ENCODE measurements at places on chromosomes 7 and 10.

DNA sequence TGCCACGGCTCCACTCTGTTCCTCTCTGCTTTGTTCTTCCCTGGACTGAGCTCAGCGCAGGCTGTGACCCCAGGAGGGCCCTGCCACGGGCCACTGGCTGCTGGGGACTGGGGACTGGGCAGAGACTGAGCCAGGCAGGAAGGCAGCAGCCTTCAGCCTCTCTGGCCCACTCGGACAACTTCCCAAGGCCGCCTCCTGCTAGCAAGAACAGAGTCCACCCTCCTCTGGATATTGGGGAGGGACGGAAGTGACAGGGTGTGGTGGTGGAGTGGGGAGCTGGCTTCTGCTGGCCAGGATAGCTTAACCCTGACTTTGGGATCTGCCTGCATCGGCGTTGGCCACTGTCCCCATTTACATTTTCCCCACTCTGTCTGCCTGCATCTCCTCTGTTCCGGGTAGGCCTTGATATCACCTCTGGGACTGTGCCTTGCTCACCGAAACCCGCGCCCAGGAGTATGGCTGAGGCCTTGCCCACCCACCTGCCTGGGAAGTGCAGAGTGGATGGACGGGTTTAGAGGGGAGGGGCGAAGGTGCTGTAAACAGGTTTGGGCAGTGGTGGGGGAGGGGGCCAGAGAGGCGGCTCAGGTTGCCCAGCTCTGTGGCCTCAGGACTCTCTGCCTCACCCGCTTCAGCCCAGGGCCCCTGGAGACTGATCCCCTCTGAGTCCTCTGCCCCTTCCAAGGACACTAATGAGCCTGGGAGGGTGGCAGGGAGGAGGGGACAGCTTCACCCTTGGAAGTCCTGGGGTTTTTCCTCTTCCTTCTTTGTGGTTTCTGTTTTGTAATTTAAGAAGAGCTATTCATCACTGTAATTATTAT, 1.2 kb downstream of the CLDN4 start:
- no peak for DNase-seq

DNA sequence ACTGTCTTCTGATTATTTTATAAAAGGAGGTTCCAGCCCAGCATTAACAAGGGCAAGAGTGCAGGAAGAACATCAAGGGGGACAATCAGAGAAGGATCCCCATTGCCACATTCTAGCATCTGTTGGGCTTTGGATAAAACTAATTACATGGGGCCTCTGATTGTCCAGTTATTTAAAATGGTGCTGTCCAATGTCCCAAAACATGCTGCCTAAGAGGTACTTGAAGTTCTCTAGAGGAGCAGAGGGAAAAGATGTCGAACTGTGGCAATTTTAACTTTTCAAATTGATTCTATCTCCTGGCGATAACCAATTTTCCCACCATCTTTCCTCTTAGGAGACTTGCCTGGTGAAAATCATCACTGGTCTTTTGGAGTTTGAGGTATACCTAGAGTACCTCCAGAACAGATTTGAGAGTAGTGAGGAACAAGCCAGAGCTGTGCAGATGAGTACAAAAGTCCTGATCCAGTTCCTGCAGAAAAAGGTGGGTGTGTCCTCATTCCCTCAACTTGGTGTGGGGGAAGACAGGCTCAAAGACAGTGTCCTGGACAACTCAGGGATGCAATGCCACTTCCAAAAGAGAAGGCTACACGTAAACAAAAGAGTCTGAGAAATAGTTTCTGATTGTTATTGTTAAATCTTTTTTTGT, 2.3 kb downstream of the IL6 start:
- no peak for DNase-seq

- DNase-seq = no peak
Observed at GRCh38 chr10:101244321-101245050, 15.2 kb upstream of the LBX1 start.

DNA sequence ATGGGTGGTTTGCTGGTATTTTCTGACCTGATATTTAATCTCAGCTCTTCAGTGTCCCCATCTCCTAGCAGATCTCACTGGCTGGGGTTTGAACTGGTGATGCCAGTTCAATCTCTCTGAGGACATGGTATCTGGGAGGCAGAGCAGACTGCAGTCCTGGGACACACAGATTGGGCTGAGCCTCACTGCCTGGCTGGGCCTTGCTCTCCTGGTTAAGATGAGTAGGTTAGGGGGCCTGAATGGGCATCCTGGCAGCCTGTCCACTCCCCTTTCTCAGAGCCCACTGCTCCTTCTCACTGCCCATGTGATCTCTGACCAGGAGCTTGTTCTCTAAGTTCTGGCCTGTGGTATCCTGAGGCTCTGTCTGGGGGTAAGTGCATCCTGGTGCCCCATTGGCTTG, 363.4 kb downstream of the GLRX3 start:
- no peak for DNase-seq

- no peak for DNase-seq
Observed at GRCh38 chr7:105105579-105105978, 91.6 kb downstream of the KMT2E start.

- DNase-seq = no peak
Observed at GRCh38 chr7:140945940-140946339, 21.2 kb upstream of the BRAF start.

DNA sequence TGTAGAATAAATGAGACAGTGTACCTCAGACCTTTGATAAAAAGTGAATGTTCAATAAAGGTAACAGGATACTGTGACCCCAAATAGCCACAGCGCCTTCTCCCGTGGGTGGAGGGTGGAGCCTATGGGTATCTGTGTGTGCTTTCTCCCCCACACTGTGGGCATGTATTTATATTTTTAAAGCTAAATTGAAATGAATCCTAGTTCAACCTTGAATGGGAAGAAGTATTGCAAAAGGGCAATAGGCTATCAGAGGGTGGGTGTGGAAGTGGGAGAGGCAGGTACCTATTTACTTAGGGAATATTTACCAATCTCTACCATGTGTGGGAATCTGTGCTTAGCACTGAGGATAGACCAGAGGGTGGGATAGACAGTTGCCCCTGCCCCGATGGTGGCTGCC, 68.9 kb downstream of the PFKFB3 start:
- DNase-seq = no peak

GRCh38 chr10:73908853-73909539, 1.9 kb upstream of the PLAU start:
- DNase-seq = no peak

GRCh38 chr10:35340975-35341374, 4.7 kb downstream of the CCNY start:
- DNase-seq = peak; percentile 69

DNA sequence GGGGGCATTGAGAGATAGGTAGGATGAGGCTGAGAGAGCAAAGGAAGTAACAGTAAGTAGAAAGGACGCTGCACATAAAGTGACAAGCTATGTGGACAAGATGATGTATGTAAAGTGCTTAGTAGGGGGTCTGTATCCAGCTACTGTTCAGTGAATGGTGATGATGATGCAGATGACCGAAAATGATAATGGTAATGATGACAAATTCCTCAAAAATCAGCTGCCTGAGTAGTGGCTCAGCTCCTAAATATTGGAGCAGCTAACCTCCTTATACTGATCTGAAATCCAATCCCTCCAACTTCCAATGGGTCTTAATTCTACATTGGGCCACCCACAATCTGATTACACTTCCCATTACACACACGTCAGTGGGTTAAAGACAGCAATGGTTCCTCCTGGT, 27.1 kb upstream of the KCNMA1 start:
- no peak for DNase-seq

DNA sequence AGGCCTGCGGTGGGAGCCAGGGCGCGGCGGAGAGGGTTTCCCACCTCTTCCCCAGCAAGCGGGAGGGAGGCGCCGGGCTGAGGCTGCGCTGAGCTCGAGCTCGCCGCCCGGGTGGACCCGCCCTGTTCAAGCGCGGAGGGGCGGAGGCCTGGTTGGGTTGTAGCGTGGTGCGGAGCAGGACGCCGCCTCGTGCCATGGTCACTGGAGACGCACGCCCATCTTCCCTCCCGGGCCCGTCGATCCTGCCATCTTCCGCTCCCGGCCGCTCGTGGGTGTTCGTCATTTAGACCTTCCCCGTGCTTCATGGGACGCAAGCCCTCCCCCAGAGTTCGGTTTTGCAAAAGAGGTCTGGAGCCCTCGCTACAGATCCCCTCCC, 9.3 kb upstream of the EN2 start:
- peak; percentile 69 for DNase-seq

- no peak for DNase-seq
Observed at GRCh38 chr10:71300555-71301370, 18.3 kb upstream of the SLC29A3 start.

DNA sequence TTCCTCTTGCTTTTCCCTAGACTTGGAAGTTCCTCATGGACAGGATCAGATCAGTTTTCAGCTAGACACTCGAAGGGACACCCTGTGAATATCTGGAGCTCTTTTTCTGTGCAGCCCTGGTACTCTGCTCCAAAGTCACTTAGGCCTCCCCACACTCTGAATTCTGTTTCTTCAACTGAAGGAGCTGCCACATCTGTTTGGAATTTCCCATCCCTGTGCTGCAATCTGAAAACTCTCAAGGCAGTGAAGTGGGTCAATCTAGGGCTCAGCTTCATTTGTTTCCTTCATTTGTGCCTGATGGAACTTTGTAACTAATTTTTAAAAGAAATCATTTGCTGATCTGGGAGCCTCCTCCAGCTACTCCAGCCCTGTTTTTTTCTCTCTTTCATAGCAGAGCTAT, 9.6 kb downstream of the EPC1 start:
- no peak for DNase-seq

DNA sequence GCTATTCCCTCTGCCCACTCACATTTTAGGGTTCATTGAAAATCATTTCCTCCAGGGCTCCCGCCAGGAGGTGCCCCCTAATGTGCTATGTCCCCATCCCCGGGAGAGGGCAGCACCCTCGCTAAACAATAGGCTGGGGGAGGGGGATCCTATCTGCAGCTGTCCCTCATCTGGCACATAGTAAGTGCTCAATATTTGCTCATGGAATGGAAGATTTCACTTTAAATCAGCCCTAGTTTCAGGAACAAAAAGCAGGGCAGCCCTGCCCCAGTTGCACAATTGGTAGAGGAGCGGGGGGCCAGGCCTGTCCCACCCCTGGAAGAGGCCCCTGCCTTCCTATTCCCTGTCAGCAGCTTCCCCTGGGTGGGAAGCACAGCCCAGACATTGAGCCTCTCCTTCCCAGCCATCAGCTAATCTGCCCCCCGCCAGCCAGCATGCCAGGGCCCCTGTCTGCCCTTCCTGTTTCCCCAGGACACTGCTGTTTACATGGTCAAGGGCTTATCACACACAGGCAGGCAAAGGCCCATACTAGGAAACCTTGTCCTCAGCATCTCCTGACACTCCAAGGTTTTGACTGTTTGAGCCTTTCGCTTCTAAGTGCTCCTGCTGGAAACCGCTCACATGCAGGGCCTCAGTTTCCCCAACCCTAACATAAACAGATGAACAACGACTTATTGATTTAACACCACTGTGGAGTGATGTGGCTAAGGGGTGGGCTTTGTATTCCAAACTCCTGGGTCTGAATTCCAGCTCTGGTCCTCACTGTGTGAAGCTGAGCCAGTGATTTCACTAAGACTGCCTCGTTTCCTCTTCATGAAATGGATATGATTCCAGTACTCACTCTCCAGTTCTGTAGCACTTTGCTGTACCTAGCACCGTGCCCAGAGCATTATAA, 130.7 kb upstream of the ZMIZ1 start:
- no peak for DNase-seq

- no peak for DNase-seq
Observed at GRCh38 chr7:84081973-84082522, 112.5 kb downstream of the SEMA3A start.

GRCh38 chr10:128729910-128730420, 603.7 kb upstream of the MKI67 start:
- no peak for DNase-seq

DNA sequence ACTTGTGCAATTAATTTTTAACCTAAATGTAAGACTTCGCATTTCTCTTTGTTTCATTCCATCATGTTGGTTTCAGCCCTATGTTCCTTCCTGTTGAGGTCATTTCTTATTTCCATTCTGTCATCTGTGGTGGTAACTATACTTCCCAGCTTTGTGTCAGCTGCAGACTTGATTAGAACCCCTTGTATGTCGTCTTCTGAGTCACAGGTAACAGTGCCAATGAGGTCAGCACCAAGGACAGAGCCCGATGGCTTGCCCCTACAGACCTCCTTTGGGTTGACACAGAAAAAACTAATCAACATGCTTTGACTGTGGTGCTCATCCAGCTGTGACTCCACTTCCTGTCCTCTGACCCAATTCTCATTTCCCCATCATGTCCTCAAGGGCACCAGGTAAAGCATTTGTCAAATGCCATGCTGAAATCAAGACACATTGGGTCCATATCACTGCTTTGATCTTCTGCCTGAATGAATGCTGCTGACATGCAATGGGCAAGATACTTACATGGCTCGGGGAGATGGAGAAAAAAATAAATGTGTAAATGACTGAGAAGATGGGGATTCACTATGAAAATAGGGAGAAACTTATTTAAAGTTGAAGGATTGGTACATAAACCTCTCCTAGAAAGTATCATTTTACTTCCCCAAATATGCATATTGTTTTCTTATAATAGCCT, 25.6 kb upstream of the CRTAC1 start:
- DNase-seq = no peak

GRCh38 chr7:101113836-101114235, 13.1 kb upstream of the SERPINE1 start:
- no peak for DNase-seq

- DNase-seq = peak; percentile 87
Observed at GRCh38 chr10:119650692-119651513, at the start of gene BAG3. TSS of gene BAG3 (plus strand) at chr10:119651380. CDS start at chr10:119651676, 296 bp downstream.

DNA sequence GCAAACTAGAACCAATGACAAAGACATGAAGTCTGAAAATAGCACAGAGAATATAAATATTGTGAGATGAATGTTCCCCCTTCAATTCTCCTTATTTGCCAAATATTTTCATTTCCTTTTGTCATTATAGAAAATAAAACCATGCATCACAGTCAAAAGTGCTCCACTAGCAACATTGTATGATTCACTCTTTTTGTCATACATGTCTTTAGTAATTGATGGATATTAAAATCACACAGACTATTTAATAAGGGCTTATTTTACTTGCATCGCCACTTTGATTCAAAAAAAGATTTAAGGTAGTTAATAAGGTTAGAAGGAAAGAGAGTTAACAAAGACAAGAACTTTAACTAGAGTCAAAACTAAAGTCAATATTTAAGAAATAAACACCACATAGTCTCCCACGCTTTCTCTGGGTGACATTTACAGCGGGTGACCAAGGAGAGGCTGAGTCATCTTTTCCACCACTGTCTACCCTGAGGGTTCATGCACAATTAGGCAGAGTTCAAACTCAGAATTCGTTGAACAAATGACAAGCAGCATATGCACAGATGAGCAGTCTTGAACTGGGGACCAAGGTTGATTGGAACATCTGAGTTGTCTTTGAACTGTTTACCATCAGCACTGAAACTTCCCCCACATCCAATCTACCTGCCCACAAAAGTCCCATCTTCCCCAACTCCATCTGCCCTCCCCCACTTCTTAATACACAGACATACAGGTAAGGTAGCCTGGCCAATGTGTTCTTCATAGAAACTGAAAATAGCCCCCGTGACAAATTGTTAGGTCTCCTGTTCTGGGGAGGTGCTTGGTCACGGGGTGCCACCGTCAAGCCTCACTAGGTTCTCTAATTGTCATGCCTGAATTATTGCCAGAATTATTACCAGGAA, 42.5 kb downstream of the C7orf25 start:
- no peak for DNase-seq
